ENCODE measurements at places on chromosomes 3 and 15.
A peak's percentile ranks its signal among the peaks of the same experiment; 100 is the strongest.

DNA sequence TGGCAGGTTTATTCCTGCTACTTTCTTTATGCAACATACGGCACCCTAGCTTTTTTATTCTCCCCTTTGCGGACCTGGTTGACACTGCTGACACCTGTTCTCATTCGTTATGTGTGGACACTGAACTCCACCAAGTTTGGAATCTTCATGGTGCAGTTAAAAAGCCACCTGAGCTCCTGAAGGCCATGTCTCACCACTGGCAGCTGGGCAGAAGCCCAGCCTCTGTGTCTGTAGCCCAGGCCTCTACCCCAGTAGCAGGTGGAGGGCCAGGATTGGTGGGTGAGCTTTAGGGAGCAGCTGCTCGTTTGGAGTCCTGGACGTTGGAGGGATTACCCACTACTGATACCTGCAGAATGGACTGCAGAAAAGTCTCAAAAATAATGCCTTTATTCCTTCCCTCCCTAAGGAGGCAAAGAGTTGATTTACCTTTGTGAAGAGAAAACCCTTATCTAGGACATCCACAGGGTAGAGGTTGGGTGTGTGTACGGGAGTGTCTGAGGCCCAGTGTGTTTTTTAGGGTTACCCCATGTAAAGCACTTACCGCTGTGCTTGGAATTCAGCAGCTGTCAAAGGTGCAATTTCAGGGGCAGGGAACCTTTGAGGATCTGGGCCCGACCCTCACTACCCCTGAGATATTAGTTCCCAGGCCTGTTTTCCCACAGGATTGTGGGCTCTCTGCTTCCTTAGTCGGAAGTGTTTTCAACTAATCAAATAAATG, 637 bp upstream of the CCNDBP1 start:
- DNase-seq: no peak

- no peak for DNase-seq
These were observed 719 bp downstream of the FEZF2 start for GRCh38 chr3:62372621-62373041.

DNA sequence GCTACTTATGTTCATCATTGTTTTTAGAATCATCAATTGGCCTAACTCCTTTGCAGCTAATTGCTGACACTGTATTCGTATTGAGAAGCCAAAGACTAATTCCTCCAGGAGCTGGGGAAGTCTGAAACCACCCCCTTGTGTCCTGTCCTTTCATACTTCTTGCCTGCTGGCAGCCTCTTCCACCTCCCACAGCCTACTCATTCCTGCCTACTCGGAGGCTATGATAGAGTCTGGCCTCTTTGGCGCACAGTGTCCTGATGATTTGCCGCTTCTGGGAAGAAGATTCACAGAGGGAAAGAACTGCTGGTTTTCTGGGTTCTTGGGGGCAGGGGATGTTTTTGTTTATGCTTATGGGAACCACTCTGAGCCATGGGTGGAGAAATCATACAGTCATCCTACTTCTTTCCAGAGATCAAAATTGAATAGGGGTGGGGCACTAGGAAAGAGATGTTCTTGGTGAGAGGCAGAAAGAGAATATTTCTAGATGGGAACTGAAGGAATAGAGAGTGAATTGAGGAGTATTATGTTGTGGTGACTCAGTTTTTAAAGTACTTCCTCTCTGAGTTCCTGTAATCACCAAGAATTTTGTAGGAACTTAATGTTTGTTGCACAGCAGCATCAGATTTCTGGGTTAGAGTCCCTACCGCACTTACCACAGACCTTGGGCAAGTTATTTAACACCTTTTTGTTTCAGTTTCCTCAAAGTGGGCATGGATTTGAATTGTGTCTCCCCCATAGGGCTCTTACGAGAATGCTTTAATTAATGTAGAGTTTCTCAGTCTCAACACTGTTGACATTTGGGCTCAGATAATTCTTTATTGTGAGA, 22.1 kb upstream of the SCAANT1 start:
- DNase-seq: no peak

DNA sequence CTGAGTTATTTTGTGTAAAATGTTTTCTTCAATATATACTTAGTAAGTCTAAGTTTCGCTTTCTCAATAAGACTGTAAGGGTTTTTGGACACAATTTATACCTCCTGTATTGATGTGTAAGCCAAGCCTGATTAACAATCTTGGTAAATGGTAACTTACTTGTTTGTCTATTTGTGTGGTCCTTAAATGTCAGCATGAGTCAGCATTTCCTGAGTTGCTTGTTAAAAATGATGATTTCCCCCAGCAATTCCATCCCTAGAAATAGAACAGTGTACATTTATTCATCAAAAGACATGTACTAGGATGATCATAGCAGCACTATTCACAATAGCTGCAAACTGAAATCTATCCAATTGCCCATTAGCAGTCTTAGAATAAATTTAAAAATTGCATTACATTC, 53.4 kb upstream of the LRIG1 start:
- DNase-seq: no peak

GRCh38 chr3:188608401-188608800, 454.4 kb downstream of the LPP start:
- DNase-seq: no peak

- no peak for DNase-seq
These were observed 287.7 kb upstream of the NR2F2 start for GRCh38 chr15:96042734-96043224.

GRCh38 chr3:98744283-98744682, 18.9 kb upstream of the ST3GAL6 start:
- no peak for DNase-seq

- no peak for DNase-seq
These were observed 6.6 kb downstream of the FAM98B start for GRCh38 chr15:38460543-38460942.

DNA sequence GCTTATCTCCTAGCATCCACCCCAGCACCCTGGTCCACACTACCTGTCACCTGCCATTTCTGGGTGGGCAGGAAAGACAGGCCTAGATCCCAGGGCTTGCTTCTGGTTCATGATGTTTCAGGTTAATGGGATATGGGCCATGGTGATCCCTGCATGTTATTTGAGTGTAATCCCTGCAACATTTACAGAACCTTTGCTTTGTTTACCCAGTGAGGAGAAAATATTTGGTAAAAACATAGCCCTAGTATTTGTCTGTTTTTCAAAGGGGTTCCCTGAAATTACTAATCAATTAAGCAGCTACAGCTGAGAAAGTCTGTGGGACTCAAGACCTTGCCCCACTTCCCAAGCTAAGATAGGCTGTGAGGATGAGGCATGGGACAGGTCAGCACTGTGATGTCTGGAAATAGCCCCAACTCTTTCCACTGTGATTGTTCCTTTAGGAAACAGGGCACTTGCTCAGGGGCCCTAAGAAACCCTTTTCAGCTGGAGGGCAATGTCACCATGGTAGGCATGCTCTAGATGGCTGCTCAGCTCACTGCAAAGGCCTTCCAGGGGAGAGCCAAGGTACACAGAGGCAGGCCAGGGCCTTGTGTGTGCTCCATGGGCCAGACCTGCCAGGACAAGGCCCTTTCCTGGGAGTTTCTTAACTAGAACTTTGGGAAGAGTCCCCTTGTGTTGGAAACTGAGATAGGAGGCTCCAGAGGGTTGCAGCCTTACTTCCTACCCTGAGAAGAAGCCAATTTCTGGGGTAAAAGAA, 11.1 kb downstream of the TRANK1 start:
- no peak for DNase-seq

DNA sequence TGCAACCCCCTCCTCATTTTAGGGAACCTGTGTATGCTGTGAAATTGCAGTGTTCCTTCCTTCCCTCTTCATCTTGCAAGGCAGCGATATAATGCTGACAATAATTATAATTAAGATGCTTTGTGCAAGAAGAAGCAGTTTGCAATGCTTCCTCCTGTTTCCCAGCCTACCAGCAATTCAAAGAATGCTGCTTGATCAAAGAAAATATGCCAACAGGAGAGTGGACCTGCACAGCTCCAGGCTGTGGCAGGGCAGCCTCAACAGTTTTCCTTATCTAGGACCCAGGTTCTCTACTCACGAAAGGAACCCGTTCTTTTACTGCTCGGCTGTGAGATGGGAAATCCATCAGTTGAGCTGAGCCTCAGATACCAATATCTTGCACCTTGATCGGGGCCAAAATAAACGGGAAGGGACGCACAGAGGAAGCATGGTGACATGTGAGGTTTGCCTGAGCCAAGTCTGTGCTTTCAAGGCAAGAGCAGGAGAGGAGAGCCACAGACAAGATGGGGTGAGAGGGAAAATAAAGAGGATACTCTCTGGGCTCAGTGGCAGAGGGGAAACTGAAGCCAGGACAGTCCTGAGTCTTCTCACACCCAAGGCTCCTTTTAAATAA, 22.6 kb upstream of the LRTM1 start:
- DNase-seq: no peak

- DNase-seq: no peak
These were observed 374.9 kb downstream of the PLCL2 start for GRCh38 chr3:17259685-17260084.

GRCh38 chr3:188152660-188153436, 1.1 kb upstream of the LPP start:
- DNase-seq: no peak

DNA sequence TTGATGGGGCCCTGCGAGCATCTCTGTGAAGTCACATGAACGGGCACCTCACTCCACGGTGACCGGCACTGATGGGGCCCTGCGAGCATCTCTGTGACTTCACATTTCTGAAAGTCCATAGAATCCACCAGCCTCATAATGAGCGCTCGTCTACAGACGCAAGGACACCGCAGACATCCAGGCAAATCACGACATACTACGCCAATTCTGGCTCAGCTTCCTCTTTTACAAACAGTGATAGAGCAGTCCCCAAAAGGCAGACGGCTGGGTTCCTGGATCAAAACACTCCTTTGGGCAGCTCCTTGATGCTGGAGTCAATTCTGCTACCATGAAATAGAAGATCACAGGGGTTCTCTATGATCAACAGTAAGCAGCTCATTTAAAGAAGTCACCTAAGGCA, 125.4 kb downstream of the XXYLT1 start:
- DNase-seq: no peak

GRCh38 chr15:59953392-59953883, 50.7 kb upstream of the FOXB1 start:
- DNase-seq: peak; percentile 56

DNA sequence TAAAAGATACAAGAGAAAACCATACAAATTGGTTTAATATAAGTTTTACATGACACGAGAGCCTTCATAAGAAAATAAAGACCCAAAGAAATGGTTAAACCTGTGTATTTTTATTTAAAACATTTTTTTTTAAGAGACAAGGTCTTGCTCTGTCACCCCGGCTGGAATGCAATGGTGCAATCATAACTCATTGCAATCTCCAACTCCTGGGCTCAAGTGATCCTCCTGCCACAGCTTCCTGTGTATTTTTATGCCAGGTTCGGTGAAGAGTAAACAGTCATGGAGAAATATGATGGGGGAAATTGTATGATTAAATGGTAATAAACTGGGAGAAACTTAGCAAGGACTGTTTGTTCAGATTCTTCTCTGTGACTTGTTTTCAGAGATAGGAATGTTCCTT, 441.0 kb downstream of the TUSC7 start:
- no peak for DNase-seq

All from NCI-H187 (cell line).